ENCODE measurements at places on chromosomes 2 and 18.

DNA sequence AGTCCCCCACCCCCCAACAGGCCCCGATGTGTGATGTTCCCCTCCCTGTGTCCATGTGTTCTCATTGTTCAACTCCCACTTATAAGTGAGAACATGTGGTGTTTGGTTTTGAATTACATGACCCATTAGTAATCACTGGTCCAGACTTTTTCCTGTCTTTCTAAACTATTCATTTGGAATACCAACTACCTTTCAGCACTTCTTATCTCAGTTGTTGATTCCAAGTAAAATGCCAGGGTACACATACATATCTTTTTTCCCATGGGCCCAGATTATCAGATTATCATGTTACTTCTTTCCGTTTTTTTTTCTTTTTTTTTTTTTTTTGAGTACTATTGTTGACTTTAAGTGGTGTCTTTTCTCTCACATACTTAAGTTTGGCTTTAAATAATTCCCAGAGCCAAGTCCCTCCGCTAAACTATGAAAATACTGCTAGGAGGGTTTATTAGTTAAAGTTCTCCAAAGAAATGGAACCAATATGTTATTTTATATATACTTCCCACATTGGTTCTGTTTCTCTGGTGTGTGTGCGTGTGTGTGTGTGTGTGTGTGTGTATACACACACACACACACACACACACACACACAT is 389.3 kb downstream of the IRS1 start:
- DNase-seq: no peak

GRCh38 chr2:18896125-18896764 is 306.9 kb upstream of the NT5C1B start:
- DNase-seq: peak; percentile 30

GRCh38 chr2:142290931-142291330 is 160.1 kb upstream of the LRP1B start:
- no peak for DNase-seq

DNA sequence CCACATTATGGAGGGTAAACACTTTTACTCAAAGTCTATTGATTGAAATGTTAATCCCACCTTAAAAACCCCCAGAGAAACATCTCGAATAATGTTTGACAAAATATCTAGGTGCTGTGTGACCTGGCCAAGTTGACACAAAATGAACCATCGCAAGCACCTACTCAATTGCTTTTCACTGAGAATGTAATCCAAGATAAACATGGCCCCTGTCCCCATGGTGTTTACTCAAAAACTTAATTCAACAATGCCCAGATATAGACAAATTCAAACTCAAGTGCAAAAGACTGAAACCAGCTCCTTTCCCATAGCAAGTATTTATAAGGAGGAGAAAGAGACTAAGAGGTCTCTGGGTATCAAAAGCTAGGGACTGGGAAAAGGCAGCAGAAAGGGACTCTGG is 15.0 kb upstream of the ACMSD start:
- no peak for DNase-seq

DNA sequence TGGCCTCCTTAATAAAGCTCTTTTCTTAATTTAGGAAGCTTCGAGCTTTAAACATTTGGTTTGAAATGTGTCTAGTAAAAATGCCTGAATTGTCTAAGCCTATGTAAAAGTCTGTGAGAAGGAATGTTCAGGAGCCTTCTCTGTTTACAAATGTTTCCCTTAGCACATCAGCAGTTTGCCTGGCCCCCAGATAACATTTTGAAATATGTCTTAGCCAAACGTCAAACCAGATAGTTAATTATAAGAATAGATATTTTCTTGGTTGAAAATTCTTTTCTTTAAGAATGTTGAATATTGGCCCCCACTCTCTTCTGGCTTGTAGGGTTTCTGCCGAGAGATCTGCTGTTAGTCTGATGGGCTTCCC is 498.6 kb downstream of the CCDC85A start:
- DNase-seq: no peak

DNA sequence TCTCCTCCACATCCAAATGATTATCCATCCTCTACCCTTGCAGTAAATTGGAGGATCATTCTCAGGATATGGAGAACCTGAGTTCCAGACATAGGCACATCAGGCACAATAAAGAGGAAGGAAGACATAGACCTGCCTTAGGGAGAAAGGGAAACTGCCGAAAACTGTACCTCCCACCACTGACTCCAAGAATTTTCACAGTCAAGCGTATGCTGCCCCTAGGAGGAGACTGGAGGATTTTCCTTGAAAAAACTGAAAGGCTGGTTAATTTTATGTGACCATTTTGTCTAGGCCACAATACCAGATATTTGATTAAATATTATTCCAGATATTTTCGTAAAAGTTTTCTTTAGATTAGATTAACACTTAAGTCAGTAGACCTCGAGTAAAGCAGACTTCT is 638.5 kb upstream of the PKDCC start:
- DNase-seq: no peak

DNA sequence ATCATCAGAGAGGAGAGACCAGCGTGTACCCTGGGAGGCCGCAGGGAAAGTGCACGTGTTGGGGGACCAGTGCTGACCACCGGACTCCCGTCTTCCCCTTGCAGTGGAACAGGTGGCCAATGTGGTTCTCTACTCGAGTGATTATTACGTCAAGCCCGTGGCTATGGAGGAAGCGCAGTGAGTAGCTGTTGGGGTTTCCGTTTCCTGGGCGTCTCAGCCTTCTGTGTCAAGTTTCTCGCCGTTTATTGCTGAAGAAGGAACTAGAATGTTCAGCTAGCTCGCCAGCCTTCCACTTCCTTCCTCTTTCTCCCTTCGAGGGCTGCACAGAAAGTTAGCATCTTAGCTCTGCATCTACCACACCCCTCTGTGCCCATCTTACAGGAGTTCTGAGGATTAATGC is 22.8 kb upstream of the DGKD start:
- peak; percentile 55 for DNase-seq

DNA sequence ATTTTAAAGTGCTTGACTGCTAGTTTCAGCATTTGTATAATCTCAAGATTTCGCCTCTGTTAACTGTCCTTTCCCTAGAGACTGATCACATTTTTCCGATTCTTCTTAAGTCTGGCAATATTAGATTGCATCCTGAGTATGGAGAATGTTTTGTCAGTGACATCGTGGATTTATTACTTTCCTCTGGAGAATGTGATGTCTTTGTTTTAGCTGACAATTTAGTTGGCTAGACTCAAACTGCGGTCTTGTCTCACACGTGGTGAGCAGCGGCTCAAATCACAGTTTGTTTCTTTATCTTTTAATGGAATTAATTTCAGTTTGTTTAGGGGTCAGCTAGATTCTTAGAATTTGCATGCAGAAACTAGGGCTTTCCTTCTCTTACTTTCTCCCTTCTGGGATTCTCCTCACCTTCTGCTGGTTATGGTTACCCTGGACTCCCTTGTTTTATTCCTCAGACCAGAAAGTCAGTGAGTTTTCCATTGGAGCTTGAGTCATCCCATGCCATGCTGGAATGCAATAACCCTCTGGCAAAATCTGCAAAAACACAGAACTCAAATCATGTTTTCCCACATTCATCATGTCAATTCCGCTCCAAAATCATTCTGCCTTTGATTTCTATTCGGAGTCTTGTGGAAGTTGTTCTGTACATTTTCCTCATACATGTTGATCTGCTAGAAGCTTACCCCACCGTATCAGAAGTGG is 327.2 kb upstream of the TRIB2 start:
- no peak for DNase-seq

Measured in right hindlimb (tissue), 1 donor.